ENCODE measurements at places on chromosomes 13 and 19. TPM values are rescaled to one million over a fixed set of nuclear protein-coding genes. Genes with fewer than 3 reads are reported as not detected.

The PNMA8A gene
- 0.80 TPM for total RNA-seq

The IL11 gene
- 1.3 TPM for total RNA-seq

DNA sequence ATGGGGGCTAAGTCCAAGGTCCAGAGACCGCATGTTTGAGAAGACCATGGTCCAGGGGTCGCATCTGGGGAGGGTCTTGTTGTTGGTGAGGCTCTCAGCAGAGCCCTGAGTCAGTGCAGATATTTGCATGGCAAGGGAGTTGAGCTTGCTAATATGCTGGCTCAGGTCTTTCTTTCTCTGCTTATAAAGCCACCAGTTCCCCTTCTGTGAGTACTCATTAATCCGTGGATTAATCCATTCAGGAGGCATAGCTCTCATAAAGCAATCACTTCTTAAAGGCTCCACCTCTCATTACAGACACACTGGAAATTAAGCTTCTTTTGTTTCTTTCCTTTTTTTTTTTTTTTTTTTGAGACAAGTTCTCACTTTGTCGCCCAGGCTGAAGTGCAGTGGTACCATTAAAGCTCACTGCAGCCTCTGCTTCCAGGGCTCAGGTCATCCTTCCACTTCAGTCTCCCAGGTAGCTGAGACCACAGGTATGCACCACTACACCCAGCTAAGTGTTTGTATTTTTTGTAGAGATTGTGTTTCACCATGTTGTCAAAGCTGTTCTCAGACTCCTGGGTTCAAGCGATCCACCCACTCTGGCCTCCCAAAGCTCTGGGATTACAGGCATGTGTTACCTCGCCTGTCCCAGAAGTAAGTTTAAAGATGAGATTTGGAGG, 216.4 kb downstream of the SLITRK5 start:
- DNase-seq, result no peak

The ZNF442 gene
- 2.6 TPM for total RNA-seq

- no peak for DNase-seq
Observed at GRCh38 chr19:1370579-1371361, 12.9 kb upstream of the NDUFS7 start.

DNA sequence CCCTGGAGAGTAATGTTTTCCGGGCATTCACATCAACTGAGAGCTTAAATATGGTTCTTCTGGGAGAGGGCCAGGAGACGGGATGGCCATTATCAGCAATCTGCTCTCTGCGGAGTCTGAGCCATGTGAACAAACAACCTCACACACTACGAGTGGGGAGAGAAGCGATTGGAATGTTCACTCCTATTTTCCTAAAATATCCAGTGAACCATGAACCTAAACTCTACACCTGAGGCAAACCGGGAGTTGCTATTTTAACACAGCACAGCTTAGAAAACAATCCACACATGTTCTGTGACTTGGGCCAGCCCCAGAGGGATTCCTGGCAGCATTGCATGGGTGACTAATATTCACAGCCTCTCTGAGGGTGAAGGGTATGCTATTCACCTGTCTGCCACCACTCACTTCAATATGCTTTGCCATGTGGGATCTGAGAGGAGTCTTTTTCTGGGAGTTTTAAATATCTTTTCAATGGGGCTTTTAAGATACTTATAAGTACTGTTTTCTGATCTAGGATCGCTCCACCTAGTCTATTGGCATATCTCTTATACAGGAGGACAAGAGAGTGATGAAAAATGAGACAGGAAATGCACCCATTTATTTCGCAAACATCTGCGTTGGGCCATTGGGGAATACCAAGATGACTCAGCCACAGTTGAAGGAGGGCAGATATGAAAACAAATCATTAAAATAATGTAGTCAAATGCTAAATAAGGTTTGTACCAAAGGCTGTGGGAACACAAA, 72.6 kb upstream of the SERP2 start:
- peak; percentile 60 for DNase-seq

DNA sequence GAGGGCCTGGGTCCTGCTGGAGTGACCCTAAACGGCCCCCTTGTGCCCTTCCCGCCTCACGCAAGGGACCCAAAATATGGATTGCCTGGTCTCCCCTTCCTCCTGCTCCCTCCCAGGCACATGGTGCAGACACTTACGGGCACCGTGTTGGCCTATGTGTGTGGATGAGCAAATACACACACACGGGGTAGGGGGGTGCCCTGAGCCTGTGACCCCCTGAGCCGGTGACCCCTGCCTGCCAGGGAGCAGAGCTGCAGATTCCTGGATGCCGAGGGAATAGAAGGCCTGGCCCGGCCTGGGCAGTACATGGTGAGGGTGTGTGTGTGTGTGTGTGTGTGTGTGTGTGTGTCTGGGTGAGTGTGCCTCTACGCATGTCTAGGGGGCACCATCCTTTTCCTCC, 33.3 kb downstream of the CEBPA start:
- DNase-seq, result no peak

DNA sequence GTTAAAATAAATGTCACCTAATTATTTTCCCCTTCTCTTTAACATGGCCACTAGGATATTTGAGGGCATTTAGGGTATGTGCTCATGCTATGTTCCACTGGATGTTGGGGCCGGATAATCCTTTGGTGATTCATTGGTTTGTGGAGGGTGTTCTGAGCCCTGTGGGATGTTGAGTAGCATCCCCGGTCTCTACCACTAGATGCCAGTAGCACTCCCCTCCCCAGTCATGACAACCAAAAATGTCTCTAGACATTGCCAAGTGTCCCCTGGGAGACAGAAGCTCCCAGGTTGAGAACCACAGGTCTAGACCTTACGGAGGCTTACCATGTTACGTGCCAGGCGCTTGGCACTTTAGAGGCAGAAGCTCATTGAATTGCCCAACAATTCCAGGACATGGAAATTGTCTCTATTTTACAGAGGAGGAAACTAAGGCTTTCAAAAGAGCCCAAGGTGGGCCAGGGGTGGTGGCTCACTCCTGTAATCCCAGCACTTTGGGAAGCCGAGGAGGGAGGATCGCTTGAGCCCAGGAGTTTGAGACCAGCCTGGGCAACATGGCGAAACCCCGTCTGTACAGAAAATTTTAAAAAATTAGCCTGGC, 14.1 kb downstream of the SHANK1 start:
- no peak for DNase-seq

DNA sequence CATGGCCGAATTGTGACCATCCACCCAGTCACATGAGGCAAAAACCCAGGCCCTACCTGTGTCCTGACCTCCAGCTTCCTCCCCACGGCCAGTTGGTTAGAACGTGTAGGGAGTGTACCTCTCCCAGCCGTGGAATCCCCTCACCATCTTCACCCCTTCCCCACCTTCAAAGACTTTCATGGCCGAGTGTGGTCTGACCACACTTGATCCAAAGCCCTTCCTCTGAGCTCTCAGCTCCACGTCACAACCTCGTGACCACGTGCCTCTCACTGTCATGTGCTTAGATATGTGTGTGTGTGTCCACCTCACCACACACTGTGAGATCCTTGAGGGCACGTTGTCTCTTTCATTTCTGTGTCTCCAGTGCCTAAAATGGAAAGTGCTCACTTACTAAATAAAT, 48.6 kb upstream of the UBE2L5 start:
- DNase-seq, result no peak

The SMIM24 gene
- 2.0 TPM for total RNA-seq

GRCh38 chr13:98675066-98675465, 77.4 kb downstream of the SLC15A1 start:
- no peak for DNase-seq

DNA sequence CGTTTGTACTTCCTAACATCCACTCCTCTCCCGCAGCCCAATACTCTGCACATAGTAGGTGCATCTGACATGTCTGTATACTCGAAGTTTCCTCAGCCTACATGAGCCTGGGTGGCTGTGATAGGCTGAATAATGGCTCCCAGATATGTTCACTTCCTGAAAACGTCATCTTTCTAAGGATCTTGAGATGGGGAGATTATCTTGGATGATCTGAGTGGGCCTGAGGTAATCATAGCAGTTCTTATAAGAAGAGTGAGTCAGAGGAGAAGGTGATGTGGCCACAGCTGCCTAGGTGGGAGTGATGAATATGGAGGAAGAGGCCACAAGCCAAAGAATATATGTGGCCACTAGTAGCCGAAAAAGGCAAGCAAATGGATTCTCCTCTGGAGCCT, 84.2 kb downstream of the AKAP11 start:
- DNase-seq, result no peak

GRCh38 chr19:46904114-46905060, 43.6 kb downstream of the ARHGAP35 start:
- DNase-seq, result no peak

The POU2F2 gene
- 1.2 TPM for total RNA-seq

DNA sequence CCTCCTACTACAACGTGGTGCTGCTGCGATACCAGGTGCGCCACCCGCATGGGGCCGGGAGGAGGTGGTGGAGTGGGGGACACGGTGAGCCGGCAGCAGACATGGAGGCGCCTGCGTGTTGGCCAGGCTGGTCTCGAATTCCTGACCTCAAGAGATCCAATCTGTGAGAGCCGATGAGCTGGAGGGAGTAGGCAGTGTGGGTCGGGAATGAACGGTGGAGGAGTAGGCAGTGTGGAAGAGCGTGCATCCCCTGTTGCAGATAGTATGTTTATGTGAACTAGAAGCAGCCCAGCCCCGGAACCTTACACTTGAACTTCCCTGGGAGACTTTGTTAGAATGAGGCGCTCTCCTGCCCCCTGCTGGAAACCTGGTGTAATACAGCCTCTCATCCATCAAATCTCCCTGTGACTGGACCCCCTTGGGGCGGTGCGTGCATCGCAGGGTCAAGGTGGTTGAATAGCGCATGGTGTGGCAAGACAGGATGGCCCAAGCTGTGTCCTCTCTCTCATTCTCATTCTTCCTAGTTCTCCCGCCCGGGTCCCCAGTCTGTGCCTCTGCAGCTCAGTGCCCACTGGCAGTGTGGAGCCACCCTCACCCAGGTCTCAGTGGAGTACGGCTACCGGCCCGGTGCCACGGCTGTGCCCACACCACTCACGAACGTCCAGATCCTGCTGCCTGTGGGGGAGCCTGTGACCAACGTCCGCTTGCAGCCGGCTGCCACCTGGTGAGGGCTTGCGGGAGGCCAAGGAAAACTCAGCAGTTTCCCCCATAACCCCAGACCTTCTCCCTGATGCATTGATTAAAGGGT, 10.5 kb upstream of the B3GNT3 start:
- DNase-seq, result peak; percentile 63

The PLPP2 gene
- 0.48 TPM for total RNA-seq

GRCh38 chr19:46806656-46807055, 18.3 kb upstream of the SLC1A5 start:
- no peak for DNase-seq

- DNase-seq, result no peak
Observed at GRCh38 chr19:40632311-40633036, 31.3 kb downstream of the LTBP4 start.

The REEP6 gene
- total RNA-seq, result 17.4 TPM

DNA sequence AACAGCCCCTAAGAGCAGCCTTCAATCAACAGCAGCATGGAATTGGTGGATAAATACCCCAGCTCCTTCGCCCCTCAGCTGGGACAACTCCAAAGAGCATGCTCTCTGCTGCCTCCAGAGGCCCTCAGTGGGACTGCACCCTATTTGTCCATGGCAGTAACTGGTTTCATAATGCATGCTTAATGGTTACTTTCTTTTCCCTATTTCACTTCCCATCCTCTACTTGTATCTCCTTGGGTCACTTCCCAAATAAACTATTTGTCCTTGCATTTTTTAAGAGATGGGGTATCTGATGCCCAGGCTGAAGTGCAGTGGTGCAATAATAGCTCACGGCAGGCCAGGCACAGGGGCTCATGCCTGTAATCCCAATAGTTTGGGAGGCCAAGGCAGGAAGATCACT, 13.5 kb upstream of the TPM4 start:
- DNase-seq, result no peak

- no peak for DNase-seq
Observed at GRCh38 chr13:99980824-99981734, 505 bp upstream of the ZIC2 start.

DNA sequence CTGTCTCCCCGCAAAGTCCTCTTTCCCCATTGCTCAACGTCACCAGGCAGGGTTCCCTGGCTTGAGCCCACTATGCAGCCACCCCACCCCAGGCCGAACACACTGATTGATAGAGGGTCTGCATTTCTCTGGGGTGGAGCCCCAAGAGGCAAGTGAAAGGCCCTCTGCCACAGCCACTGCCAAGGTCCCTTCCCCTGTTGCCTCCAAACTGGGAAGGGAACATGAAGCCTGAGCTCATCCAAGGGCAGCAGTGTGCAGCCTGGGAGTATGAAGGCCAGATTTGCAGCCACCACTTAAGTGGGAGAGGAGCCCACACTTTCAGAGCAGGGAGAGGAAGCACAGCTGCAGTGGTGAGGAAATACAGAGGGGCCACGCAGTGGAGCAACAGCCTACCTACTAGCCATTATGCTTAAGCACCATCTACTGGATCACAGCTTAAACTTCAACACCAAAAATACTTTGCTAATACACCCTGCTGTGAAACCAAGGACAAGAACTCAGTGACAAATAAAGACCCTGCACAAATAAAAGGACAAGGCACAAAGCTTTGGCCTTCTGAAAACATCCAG, 48.6 kb downstream of the UBL3 start:
- no peak for DNase-seq

The SEMA6B gene
- total RNA-seq, result 2.3 TPM

DNA sequence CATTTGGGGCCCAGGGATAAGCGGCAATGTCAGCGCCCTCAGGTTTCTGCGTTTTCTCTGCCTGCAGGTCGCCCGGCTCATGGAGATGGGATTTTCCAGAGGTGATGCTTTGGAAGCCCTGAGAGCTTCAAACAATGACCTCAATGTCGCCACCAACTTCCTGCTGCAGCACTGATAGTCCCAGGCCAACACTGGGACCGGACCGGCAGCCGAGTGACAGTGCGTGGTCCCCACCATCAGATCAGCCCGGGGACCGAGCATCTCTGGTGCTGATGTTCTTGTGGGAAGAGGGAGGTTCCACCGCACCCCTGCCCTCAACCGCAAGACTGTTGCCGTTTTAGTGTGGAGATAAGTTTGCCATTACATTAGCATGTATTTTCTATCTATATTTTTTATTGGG, 78.0 kb upstream of the GPR183 start:
- DNase-seq, result no peak

The LACC1 gene
- 10.4 TPM for total RNA-seq

The CDX2 gene
- not detected for total RNA-seq

GRCh38 chr19:53037101-53038097, 7.1 kb upstream of the ERVV-2 start:
- no peak for DNase-seq

DNA sequence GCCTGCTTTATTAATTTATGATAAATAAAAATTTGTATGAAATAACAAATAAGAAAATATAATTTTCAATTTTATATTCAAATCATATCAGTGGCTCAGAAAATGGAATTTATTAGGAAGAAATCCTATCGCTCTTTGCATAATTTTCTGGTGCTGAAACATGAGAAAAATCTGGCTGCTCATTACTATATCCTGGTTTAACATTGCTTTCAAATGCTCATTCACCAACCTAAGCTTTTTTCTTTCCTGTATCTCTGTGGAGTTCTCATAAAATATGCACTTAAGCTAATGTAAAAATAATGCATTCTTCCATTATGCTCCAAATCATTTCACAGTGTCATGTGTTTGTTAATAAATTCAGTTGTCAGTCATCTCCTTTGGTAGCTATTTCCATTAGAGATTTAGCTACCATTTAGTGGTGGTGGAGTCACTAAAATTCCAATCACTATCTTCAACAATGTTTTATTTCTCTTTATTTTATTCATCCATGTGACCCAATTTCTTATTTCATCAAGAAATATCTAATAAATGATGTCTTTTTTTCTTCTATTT, 498.0 kb downstream of the DCT start:
- DNase-seq, result no peak

The GRIK5 gene
- not detected for total RNA-seq

The NBEA gene
- total RNA-seq, result 18.6 TPM
